ENCODE measurements at places on chromosomes 3 and 15.

DNA sequence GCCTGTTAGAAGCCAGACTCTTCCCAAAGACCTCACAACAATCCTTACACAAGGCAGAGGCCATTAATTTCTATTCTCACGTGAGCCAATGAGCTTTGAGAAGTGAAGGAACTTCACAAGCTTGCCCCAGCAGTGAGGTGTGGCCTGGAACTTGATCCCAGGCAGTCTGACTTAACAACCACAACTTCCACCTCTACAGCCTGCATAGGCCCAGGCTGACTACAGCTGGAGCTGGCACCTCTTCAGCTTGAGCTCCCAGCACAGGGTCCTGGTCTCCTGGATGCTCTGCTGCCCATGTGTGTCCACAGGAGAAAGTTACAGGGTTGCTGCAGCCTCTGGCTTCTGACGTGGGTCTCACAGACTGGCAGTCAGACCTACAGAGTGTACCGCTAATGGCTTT lies 111.0 kb downstream of the ERC2 start:
- DNase-seq, result no peak

DNA sequence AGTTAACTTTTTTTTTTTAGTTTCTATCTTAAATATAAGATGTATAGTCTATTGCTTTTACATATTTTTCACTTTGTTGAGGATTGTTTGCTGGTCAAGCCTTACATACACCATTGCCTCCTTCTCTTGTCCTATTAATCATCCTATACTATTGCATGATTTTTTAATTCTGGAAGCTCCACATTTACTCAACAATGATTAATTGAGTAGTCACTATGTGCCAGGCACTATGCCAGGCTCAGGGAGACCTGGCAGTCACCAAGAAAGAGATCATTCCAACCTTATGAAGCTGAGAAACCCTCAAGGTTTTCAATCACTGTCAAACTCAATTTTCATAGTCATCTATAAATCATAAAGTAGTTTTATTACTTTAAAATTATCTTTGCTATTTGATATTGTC lies 626.2 kb downstream of the IGSF11 start:
- DNase-seq, result no peak

DNA sequence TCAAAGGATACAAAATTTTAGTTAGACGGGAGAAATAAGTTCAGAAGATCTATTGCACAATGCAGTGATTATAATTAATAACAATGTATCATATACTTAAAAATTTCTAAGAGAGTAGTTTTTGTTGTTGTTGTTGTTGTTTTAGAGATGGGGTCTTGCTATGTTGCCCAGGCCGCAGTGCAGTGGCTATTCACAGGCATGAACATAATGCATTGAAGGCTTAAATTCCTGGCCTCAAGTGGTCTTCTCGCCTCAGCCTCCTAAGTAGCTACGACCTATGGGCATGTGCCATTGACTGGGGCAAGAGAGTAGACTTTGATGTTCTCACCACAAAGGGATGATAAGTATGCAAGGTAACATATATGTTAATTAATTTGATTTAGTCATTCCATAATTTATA lies 7.5 kb downstream of the STRIT1 start:
- no peak for DNase-seq

GRCh38 chr3:13608969-13609725 lies 60.2 kb downstream of the FBLN2 start:
- no peak for DNase-seq

- no peak for DNase-seq
Observed at GRCh38 chr3:26624209-26624765, 1.7 kb downstream of the LRRC3B start.

GRCh38 chr15:91535856-91536500 lies 317.5 kb upstream of the SLCO3A1 start:
- no peak for DNase-seq

- no peak for DNase-seq
Observed at GRCh38 chr3:6444888-6445658, 415.8 kb upstream of the GRM7 start.

DNA sequence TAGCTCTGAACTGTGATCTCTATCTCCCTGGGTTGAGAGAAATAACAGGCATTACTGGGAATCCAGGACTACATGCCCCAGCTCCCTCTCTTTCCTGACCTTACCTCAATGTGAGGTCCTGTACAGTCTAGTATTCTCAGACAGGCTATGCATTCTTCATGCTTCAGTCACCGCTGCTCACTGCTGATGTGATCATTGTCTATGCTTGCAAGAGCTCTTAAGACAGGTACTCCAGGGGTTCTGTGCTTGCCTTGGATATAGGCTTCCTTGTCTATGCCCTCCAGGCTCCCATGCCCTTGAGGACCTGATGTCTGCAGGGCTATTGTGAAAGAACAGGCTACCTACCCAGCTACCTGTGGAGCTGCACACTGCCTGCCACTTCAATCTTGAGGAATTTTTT lies 183.6 kb downstream of the MBNL1 start:
- no peak for DNase-seq

- no peak for DNase-seq
Observed at GRCh38 chr15:94230431-94230882, 904 bp upstream of the MCTP2 start.

GRCh38 chr3:85313380-85313779 lies 354.6 kb downstream of the CADM2 start:
- no peak for DNase-seq

DNA sequence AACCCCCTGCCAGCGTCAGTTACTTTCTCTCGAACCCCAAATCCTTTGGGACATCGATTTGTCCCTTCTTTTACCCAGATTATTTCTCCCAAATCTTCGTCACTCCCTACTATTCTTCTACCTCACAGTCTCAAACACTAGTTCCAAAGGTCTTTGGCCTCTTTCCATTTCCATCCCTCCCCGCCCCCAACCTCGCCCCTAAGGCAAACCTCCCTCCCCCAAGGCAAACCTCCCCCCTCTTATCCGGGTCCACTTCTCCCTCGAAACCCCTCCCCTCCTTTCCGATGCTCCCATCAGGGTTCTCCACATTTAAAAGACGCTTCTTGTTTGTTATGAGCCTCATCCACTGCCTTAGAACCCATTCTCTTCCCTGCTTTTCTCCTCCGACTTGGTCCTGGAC lies 583 bp downstream of the EAF1 start:
- DNase-seq, result no peak

Measured in AML-193 (cell line).